ENCODE measurements at places on chromosomes 1 and 21.

DNA sequence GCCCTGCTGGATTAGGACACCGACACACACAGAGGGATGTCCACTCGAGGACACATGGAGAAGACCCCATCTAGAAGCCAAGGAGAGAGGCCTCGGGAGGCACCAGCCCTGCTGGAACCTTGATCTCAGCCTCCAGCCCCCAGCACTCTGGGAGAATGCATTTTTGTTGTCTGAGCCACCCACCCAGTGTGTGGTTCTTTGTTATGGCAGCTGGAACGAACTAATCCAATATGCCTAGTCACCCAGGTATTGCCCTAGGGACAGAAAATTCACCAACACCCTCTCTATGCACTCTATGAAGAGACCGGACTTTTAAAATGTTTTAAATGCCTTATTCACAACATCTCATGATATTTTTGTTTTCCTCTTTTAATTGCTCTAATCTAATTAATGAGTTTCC lies 117.4 kb downstream of the CRYAA start:
- no peak for DNase-seq

GRCh38 chr1:162562470-162562828 lies 927 bp downstream of the UAP1 start:
- no peak for DNase-seq

GRCh38 chr1:22875841-22876240 lies 96.8 kb downstream of the LACTBL1 start:
- DNase-seq: no peak

GRCh38 chr1:209800984-209801834 lies 4.7 kb downstream of the IRF6 start:
- DNase-seq: no peak

GRCh38 chr1:39250460-39251240 lies 46.2 kb downstream of the MACF1 start:
- no peak for DNase-seq

DNA sequence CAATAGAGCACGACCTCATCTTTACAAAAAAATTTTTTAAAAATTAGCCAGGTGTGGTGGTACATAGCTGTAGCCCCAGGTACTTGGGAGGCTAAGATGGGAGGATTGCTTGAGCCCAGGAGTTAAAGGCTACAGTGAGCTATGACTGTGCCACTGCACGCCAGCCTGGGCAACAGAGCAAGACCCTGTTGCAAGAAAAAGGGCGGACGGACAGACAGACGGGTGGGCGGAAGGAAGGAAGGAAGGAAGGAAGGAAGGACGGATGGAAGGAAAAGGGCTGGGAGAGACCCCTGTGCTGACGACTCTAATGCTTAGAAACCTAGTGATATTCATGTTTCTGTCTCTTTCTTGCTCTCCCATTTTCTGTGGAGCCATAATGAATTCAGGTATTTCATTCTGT lies 14.4 kb downstream of the PI4KB start:
- no peak for DNase-seq

- no peak for DNase-seq
These were observed 1.4 kb upstream of the RGS2 start for GRCh38 chr1:192807211-192808162.

Measured in T-cell (primary cell).